ENCODE measurements at places on chromosomes 5 and 9.

DNA sequence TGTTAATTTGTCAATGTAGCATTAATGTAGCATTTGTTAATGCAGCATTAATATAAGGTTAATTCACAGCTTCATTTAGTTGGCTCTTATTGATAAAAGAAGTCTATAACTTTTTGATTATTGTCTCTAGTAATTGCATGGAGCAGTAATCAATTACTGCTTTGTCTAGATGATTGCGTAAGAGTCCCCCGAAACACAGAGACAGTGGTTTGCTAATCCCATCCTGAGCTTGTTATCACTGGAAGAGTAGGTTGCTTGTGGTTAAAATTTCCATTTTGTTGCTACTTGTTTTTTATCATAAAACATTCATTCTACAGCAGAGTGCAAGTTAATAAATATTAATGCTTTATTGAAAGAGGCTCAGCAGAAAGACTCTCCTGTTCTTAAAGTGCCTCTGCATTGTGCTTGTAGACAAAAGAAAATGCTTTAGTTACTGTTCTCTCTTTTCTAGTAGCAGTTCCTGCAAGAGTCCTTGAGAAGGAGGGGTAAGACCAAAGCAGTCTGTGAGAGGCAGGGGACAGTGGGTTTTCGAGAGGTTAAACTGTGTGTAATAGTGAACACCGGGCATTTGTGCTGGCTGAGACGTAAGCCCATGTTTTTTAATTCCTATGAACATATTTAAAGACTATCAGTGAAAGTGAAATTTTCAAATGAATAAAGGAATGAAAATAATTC, 291.7 kb downstream of the TRPM3 start:
- DNase-seq: peak; percentile 0

DNA sequence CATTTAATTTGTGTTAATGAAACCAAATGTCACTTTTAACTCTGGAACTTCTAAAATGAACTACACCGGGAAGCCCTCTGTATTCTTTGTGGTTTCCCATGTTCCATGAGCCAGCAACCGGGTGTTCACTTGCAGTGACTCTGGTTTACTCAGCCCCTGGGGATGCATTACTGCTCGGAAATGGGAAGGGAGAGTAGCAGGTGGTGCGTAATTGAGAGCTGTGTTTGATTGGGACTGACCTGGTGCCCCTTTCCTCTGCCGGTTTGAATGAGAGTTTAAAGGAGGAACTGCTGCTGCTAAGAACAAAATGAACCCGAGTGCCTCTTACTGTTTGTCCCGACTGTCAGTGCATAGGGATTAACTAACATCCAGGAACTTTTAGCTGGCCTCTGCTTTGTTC, 100.1 kb upstream of the DHFR start:
- DNase-seq: peak; percentile 93

GRCh38 chr9:108386859-108387384, 468.9 kb downstream of the ACTL7B start:
- DNase-seq: no peak

DNA sequence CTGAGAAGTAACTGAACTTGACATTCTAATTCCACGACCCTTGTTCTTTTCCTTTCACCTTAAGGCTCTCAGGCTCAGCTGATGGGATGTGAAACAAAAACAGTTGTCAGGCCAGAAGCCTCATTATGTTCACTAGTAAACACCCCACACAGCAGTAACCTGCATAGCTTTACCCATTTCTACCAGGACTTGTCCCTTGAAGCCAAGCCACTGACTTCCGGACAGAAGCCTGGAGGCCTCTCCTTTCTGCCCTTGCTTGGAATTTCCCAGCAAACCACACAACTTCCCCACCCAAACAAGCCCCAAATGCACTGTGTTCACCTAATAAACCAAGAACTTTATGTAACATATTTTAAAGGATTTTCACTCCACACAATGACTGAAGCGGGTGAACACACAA, 19.6 kb downstream of the PRUNE2 start:
- DNase-seq: no peak

- DNase-seq: no peak
Observed at GRCh38 chr5:142221091-142221860, 103.5 kb downstream of the SPRY4 start.

DNA sequence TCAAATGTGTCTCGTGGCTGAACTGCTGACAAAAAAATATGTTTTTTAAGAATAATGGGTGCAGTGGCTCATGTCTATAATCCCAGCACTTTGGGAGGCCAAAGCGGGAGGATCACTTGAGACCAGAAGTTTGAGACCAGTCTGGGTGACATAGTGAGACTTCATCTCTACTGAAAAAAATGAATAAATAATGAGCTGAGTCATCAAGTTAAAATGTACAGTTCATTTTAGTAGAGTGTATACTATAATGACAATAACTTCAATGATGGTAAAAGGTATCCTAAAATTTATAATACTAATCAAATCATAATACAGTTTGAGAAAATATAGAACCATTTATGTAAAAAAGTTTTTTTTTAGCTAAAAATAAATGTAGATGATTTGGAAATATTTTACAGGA, 37.9 kb upstream of the TJP2 start:
- no peak for DNase-seq

DNA sequence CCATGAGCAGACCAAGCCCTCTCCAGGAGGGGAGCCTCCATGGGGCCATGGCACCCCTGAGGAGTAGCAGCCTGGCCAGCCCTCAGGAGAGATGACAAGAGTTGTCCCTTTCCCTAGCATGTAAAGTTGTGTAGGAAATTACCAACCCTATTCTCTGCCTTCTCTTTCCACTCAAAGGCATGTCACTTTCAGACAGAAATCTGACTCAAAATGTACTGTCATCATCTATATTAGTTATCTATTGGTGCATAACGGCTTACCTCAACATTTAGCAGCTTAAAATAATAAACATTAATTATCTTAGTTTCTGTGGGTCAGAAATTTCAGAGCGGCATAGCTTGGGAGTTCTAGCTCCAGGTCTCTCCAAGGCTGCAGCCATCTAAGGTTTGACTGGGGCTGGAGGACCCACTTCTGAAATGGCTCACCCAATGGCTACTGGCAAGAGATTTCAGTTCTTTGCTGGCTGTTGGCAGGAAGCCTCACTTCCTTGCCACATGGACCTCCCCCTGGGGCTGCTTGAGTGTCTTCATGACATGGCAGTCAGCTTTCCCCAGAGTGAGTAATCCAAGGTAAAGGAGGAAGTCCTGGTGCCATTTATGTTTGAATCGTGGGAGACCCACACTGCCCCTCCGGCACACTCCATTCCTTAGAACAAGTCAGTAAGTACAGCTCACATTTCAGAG, 632.3 kb downstream of the CCDC171 start:
- no peak for DNase-seq

DNA sequence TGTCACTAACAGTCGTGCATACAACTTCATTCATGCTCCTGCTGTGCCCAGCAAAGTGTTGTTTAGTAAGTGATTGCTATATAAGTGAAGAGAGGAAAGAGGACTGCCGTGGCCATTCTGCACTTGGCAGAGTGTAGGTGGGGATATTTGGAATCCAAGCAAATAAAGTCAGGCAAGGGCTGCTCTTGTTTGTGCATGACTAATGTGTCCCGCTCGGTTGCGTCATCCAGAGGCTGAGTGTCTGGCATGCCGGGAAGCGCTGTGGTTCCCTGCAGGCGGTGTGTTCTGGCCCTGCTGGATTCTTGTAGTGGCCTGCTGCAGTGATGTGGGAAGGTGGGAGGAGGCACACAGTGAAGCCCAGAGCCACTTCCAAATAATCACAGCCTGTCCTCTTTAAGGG, 136.9 kb upstream of the ANKH start:
- no peak for DNase-seq

DNA sequence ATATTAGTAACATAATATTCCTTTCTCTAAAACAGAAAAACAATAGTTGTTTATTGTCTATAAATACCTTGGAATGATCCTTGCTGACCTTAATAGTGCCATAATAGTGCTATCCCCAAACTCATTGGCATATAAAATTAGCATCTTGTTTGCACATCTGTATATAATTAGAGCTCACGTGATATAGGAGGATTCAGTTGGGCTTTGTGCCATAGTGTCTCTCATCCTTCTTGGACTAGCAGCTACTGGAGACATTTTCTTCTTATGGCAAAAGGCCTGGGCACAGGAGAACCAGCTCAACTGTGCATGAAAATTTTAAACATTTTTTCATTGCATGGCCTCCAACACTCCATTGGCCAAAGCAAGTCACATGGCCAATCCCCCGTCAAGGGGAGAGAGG, 342.5 kb downstream of the SPATA31D1 start:
- DNase-seq: no peak

DNA sequence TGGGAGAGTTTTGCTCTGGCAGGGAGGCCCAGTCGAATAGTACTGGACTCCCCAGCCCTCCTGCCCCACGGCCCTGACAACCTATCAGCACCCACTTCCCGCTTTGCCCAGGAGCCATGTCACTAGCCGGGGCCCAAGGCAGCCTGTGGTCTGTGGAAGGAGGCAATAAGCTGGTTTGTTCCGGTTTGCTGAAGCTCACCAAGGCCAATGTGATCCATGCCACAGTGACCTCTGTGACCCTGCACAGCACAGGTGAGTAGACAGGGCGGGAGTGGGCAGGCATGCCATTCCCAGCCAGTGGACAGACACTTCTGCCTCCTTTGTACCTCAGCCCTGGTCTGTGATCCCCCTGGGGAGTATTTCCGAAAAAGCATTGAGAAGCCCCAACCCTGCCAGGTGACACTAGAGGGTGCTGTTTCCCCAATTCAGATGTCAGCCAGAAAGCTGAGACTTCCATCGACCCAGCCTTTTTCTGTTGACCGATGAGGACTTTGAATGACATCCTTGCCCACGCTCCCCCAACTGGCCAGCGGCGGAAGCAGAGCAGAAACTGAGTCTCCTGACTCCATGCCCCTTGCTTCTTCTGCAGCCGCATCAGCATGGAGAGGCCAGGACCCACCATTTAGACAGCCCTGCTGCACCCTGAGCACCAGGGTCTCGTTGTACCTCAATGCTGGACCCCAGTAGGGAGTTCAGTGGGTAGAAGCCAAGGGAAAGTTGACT, 9.6 kb downstream of the PCYOX1L start:
- peak; percentile 76 for DNase-seq

DNA sequence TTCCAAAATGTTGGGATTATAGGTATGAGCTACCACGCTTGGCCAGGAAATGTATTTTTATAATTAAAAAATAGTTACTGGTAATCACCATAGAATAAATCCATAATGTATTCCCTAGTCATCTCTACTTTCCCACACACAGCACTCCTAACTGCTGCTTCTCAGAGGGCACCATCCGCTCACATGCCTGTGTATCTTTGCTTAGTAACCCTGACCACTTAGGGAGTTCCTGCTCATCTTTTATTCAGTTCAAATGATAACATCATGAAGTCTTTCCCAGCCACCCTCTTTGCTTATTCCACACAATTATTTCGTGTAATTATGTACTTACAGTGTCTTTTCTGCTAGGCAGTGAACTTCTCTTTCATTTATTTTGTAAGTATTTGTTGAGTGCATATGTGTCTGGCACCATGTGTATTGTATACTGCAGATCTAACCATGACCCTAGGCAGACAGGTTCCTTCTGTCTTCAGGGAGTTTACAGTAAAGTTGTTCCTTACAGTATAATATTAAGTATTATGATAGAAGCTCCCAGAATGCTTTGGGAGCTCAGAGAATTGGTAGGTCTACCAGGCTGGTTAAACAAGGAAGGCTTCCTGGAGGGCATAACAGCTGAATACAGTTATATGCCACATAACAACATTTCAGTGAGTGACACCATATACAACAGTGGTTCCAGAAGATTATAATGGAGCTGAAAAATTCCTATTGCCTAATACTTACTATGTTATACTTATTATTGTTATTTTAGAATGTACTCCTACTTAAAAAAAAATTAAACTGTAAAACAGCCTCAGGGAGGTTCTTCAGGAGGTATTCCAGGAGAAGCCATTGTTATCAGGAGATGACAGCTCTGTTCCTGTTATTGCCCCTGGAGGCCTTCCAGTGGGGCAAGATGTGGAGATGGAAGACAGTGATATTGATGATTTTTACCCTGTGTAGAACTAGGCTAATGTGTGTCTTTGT, 39.2 kb downstream of the DCAF10 start:
- no peak for DNase-seq

- DNase-seq: no peak
Observed at GRCh38 chr9:136189394-136190236, 15.3 kb downstream of the LHX3 start.

DNA sequence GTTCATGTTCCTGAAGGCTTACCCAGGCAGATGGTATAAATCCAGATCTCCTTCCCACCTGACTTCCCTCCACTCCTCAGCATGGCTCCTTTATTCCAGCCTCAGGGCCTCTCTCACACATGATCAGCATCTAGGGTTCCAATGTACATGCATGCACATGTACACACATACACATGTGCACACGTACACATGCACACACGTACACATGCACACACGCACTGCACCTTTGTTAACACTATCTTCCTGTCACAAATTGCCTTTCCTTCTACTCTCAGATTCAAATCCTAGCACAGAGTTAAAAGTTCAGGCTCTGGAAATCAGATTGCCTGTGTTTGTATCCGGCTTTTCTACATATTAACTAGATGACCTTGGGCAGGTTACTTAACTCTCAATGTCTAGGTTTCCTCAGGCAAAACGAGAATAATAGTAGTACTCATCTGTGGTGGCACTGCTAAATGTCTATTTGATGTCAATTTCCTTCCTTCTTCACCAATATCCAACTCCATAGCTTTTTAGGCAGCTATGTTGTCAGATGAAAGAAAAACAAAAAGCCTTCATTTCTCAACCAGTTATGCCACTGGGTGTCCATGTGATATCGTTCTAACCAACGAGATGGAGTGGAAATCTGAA, 12.8 kb upstream of the SELENOP start:
- DNase-seq: no peak
